IMR-90 (cell line): ENCODE measurements at places on chromosomes 6 and 20.

GRCh38 chr6:98067375-98067774, 767.0 kb upstream of the POU3F2 start:
- no peak for DNase-seq

DNA sequence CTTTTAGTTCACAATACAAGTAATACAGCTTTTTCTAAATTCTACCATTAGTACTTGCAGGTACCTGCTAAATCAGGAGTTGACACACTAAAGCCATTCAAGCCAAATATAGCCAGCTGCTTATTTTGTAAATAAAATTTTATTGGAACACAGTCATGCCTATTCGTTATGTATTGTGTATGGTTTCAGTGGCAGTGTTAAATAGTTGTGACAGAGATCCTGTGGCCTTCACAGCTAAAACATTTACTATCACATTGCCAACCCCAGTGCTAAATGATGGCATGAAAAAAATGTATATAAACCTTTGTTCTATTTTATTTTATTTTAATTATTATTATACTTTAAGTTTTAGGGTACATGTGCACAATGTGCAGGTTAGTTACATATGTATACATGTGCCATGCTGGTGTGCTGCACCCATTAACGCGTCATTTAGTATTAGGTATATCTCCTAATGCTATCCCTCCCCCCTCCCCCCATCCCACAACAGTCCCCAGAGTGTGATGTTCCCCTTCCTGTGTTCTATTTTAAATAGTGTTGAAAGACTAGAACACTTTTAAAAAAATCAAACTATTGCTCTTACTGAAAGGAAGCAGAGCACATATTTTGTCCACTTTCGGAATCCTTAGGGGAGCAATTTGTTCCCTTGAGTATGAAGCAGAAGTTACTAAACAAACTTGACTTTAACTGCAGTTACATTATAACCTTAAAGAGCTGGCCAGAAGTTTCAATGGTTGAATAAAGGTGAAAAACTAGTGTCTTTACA, 115.7 kb downstream of the PRIM2 start:
- DNase-seq, result no peak

GRCh38 chr6:80151635-80152034, 45.2 kb downstream of the BCKDHB start:
- DNase-seq, result no peak

DNA sequence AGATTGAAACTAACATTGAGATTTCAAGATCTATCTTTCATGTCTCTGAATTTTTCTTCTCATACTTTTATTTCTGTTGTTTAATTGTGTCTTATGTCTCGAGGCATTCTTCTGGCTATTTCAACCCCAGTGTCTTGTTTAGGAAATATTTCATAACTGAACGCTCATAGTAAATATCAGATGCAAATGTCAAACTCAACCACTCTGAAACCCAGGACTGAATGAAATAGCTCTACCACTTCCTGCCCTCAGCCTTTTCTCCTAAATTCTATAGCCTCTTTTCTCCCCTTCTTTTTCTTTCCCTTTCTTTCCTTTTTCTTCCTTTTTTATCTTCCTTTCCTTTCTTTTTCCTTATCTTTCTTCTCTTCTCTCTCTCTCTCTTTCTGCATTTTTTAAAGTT, 7.7 kb downstream of the ISM1 start:
- DNase-seq, result no peak

DNA sequence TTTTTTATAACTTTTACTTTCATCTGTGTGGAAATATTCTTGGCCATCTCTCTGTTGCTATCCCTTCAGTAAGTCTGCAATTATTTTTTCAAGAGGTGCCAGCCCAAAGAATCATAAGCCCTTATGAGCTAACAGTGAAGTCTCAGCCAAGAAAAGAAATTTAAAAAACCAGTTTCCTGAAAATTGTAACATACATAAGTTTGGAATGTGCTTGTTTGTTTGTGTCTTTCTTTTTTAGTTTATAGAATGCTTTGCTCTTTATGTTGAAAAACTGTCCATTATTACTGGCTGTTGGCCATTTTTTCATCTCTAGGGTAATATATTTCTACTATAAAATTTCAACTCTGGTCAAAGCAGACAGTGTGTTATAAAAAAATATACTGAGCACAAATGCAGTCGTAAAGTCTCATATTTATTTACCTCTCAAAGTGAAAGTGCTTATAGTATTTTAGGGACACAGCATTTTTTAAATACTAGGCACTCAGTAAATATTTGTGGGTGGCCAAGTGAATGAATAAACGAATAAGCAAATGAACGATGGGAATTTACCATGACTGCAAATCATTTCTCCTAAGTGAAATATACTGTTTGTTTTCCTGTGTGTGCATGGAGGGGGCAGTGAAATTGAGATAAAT, 659.7 kb downstream of the KIF16B start:
- no peak for DNase-seq

DNA sequence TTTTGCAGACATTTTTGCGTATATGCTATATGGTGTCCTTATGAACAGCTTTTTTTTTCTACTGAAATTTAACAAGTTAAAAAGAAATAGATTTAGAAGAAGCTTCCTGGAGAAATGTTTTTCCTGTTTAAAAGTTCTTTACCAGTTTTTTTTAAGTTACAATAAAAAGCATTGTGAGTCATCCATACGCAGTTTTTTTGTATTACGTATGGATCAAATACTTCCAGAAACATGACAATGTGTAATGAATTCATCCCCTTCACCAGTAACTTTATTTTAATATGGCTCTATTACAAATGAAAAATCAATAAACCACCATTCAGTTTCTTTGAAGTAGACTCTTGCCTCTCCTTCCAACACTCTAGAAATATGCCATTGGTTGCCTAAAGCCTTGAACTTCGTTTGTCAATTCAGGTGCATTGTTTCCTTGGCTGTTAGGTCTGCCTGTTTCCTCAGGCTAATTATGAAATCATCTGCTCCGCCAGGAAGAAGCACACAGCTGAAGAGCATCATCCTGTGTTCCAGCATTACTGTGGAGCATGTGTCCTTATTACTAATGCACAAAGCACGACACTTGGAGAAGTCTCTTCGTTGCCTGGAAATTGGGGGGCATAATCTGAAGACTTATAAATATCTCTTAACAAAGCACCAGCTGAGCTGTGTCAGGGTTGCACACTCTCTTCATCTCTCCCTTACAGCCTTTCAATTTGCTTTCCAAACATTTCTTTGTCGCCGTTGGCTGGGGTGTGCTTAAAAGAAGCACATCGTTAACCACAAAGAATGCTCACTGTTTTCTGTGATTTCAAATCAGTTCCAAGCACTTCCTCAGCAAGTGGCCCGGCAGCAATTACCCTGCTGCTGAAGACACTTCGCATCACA, 9.6 kb downstream of the MOXD1 start:
- DNase-seq, result peak; percentile 96

GRCh38 chr6:11094941-11095340, 1.3 kb downstream of the SMIM13 start:
- no peak for DNase-seq

DNA sequence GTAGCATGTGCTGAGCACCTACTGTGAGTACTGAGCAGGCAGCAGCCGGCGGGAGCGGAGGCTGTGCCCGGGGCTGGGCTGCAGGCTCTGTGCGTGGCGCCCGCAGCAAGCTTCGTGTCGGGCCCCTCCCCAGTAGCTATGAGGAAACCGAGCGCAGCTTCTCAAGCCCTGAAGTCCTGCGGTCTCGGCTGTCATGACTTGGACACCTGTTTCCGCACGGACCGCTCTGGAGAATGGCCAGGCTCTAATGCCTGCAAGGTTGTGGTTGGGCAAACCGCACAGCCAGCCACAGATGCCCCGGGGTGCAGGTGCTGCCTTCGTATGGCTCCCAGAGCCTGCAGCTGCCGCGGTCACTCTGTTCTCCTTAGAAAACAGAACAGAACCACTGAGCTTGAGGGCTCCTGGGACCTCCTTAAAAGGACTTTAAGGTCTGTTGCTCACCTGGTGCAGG, 33.7 kb downstream of the PYGB start:
- DNase-seq, result no peak
